Myometrial cell (primary cell): ENCODE measurements at places on chromosomes 7 and 10. TPM values are rescaled to one million over a fixed set of nuclear protein-coding genes. Genes with fewer than 3 reads are reported as not detected.

The HSPA14 gene
- 11.2 and 12.1 TPM in 2 replicates for total RNA-seq

The CPED1 gene
- total RNA-seq: 55.4 and 72.0 TPM in 2 replicates

The HACD1 gene
- 18.6 and 24.2 TPM in 2 replicates for total RNA-seq

The SAP25 gene
- not detected in 2 replicates for total RNA-seq

The BICC1 gene
- 11.9 and 13.5 TPM in 2 replicates for total RNA-seq

The FUOM gene
- total RNA-seq: 41.2 and 50.0 TPM in 2 replicates

The SLC26A3 gene
- not detected in 2 replicates for total RNA-seq

The NUTM2B gene
- 0.29 TPM in 1 of 2 replicates, not detected in the other for total RNA-seq

The ERVW-1 gene
- not detected in 2 replicates for total RNA-seq

The TUBB8 gene
- total RNA-seq: not detected in 2 replicates

The GPR26 gene
- not detected in 2 replicates for total RNA-seq

The CYP26A1 gene
- total RNA-seq: 0.18 TPM in 1 of 2 replicates, not detected in the other

The CCDC172 gene
- total RNA-seq: not detected in 2 replicates

The AP3M1 gene
- total RNA-seq: 31.4 and 31.5 TPM in 2 replicates

The UCN3 gene
- not detected in 2 replicates for total RNA-seq
